ENCODE measurements at places on chromosomes 4 and X.
A peak's percentile ranks its signal among the peaks of the same experiment; 100 is the strongest.

GRCh38 chrX:87425618-87426017 lies 92.0 kb upstream of the KLHL4 start:
- no peak for DNase-seq

DNA sequence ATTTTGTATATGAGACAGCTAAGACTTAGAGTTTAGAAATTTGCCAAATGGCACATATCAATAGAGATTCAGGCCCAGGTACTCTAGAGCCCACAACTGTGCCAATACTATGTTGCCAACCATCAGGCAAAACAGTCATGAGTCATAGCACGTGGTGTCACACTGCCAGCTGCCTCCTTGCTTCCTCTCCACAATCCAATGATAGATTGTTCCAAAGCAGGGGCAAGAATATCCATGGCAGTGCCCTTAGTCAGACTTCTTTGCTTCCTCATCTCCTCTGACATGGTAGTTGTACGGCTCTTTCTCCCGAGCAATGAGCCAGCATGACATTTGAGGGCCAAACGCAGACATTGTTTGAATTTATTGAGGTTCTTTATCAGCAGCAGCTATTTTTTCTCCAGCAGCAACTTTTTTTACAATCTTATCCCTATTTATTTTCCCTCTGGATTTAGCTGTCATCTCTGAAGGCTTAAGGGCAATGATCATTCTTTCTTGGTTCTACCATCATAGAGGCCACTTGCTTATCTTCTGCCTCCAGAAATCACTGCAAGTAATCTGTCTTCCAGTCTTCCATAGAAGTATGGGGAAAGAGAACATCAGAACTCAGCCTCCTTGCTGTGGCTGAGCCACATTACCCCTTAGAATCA lies 169.7 kb downstream of the COL4A6 start:
- no peak for DNase-seq

DNA sequence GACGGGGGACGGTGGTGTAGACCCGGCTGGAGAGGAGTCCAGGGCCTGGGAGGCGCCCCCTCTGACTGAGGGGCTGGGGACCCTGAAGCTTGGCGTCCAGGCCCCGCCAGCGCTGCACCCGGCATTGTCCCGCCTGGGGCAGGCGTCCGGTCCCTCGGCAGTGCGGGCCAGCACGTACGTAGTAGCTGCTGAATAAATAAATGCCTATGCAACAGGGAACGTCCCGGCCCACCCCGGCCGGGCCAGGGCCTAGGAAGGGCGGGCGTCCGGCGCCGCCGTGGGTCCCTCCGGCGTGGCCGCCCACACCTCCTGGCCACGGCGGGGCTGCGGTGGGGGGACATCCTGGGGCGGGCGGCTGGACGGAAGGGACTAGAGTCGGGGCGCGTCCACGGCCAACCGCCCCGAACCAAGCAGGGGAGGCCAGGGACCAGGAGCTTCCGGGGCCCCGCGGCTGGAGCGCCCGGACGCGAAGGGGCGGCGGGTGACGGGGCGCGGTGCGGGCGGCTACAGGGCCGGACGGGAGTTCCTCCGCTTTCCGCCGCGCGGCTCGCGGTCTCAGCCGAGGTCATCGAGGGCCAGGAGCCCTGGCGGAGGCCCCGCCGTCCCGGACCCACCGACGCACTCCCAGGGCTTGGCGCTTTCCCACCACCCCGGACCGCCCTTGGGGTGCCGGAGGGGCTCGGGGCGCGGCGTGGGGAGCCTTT lies 886 bp upstream of the WWC2 start:
- peak; percentile 38 for DNase-seq

GRCh38 chr4:47913861-47914219 lies 543 bp downstream of the NFXL1 start:
- DNase-seq: peak; percentile 7

- DNase-seq: no peak
Observed at GRCh38 chr4:174177536-174177935, 105.9 kb downstream of the FBXO8 start.

DNA sequence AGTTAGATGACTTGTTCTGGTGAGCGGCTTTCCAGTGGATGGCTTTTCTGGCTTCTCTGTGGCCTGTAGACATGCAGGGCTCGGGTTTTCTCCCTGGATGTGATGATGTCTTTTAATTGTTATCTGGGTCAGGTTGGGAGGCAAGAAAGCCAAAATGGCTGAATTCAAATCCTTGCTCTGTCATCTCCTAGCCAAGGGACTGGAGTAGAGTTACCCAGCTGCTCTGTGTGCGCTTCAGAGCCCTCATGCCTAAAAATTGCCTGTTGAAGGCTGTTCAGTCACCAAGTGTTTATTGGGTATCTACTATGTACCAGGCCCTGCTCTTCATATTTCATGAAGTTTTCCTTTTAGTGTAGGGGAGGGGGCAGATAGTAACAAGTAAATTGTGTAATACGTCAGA lies 7.3 kb downstream of the DCUN1D4 start:
- DNase-seq: no peak

DNA sequence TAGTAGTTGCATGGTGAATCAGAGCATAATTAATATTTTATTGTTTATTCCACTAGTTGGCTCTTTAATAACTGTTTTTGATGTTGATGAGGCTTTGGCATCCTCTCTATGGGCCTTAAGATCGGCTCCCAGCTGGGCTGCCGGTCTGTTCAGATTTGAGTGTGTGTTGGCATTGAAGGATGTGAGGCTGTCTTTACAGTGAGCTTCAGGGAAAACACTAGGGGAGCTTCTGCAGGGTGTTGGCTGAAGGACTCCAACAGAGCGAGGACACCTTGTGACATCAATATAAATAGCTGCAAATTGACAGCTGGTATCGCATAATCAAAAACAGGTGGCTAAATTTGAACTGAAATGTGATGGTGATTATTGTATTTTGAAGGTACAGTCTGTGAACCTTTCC lies 322.0 kb downstream of the FSTL5 start:
- no peak for DNase-seq

GRCh38 chr4:128524311-128524710 lies 236.7 kb upstream of the PGRMC2 start:
- DNase-seq: peak; percentile 51

- no peak for DNase-seq
Observed at GRCh38 chr4:158033416-158034120, 139.3 kb downstream of the GASK1B start.

- no peak for DNase-seq
Observed at GRCh38 chrX:50469206-50469605, 1.4 kb downstream of the DGKK start.

- no peak for DNase-seq
Observed at GRCh38 chr4:57370691-57371090, 260.5 kb upstream of the IGFBP7 start.

GRCh38 chr4:57448452-57448851 lies 338.3 kb upstream of the IGFBP7 start:
- no peak for DNase-seq

GRCh38 chr4:101147283-101147682 lies 200.0 kb downstream of the PPP3CA start:
- no peak for DNase-seq

GRCh38 chr4:48651914-48652313 lies 128.2 kb downstream of the FRYL start:
- no peak for DNase-seq

- DNase-seq: no peak
Observed at GRCh38 chr4:151315212-151315886, 10.1 kb downstream of the SH3D19 start.

DNA sequence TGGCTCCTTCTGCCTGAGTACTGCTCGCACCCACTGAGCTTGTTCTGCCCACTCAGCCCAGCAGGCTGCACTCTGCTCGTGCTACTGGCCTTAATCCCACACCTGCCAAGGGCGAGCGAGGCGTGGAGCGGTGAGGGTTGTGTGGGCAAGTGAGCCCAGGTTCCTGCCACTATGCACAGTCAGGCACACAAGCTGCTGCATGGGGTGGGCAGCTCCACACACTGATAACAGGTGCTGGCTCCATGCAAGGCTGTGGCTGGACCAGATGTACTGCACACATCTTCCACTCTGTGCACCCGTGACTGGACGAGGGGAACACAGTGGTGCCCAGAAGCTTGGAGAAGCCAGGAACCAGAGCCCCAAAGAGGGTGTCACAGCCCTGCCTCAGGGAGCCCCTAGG lies 184.3 kb upstream of the NUDT6 start:
- DNase-seq: no peak

DNA sequence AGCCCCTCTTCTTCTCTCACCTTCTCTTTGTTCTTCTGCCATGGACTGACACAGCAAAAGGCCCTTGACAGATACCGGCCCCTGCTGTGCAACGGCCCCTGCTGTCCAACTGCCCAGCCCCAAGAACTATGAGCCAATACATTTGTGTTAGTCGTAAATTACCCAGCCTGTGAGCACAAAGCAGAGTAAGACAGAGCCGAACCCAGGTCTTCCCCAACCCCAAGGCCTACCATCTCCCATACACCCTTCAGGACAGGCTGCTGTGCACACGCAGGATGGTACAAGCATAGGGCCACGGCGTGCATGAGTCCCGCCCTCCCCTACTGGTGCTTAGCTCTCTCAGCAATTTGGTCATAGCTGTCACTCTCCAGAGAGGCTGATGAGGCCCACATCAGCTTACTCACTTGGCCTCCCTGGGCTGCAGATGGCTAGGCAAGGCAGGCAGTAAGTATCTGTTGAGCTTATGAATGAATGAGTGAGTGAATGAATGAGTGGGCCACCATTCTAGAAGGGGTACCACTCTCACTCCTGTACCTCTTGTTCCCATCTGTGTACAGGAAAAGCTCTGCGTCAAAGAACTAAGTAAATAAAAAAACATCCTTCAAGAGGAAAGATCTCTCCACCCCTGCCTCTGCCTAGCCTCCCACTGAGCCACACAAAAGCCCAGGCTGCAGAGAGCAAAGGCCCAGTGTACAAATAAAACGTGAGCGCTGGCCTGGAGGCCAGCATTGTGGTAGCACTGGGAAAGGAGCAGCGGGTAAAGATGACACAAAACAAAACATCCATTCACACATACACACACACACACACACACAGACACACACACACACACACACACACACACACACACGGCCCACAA lies 13.9 kb downstream of the WDR1 start:
- no peak for DNase-seq

DNA sequence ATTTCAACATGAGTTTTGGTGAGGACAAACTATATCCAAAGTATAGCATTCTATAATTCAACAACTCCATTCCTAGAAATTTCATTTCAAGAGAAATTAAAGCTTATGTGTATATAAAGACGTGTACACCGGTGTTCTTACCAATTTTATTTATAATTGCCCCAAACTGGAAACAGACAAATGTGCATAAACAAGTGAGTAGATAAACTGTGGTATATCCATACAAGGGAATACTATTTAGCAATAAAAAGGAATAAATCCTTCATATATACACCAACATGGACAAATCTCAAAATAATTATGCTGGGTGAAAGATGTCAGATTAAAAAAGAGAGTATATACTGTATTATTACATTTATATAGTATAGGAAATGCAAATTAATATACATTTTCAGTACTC lies 19.9 kb downstream of the HNRNPH2 start:
- no peak for DNase-seq
